Cortex of kidney (tissue), 1 donor: ENCODE measurements at places on chromosomes 11 and 22.

GRCh38 chr22:43901976-43902643 lies 10.3 kb upstream of the PNPLA5 start:
- DNase-seq, result no peak

GRCh38 chr11:60925868-60926267 lies 1.6 kb downstream of the TMEM132A start:
- DNase-seq, result no peak

- no peak for DNase-seq
Observed at GRCh38 chr11:118071416-118072030, 5.4 kb upstream of the TMPRSS4 start.

- DNase-seq, result no peak
Observed at GRCh38 chr11:119624102-119624615, 104.8 kb downstream of the NECTIN1 start.

- no peak for DNase-seq
Observed at GRCh38 chr11:5486421-5486820, 2.1 kb upstream of the OR52D1 start.

DNA sequence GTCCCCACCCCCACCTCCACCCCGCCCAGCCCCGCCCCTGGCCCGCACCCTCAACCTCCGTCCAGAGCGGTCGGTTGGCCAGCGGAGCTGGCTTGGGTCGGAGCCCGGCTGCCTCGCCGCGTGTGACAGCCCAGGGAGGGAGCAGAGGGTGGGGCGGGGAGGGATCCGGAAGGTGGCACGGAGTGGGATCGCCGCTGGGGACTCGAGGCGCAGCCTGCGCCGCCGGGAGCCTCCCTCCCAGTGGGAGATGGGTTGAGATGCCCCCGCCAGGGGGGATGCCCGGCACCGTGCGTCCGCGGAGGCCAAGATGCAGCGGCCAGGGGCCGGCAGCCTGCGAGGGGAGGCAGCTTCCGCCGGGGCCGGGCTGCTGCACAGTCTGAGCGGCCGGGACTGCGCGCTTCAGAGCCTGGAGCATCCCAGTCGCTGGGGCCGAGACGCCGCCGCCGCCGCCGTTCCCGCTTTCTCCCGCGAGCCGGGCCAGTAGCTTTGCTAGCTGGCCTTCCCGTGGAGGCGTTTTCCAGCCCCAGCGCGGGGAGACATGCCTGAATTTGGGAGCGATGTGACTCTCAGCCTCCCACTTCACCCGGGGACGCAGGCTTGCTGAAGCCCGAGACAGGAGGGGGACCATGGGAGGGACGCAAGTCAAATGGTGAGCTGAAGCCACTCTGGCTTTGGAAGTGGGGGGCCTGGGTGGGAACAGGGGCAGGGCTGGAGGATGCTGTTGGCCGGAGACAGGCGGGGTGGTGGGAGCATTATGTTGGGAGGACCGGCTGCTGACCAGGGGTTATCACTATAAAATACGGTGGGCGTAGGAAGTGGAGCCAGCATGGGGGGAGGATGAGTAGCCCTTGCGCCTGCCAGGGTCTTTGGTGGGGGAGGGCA lies 40.2 kb downstream of the DIXDC1 start:
- DNase-seq, result no peak

- DNase-seq, result no peak
Observed at GRCh38 chr11:2715716-2716350, 16.0 kb upstream of the KCNQ1OT1 start.

DNA sequence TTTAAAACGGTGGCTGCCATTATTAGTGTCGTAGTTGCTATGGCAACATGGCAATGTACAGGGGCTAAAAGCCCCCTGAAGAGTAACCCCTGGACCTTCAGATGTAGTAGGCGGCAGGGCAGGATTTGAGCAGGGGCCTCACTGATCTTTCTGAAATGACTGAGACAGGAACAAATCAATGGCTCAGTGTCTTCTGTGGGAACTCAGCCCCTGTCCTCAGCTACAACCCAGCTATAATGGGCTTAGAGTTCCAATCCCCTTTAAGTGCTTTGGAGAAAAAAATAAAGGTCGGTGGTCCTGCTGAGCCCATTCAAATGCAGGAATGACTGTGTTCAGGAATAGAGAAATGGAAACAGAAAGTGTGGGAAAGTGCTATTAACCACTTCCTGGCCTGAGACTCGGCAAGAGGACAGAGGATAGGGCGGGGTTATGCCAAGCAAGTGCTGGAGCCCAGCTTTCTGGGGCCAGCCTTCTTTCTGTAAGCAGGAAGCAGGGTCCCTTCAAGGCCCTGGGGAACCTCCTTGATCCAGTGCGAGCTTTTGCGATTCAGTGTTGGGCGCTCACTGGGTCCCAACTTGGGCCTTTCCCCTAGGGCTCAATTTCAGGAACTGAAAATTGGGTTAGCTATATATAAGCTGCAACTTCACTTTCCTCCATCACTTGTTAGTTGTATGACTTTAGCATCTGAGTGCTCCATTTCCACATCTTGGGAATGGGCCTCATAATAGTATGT lies 6.1 kb upstream of the CD82 start:
- DNase-seq, result no peak

GRCh38 chr22:24432059-24432853 lies 4.9 kb downstream of the ADORA2A start:
- DNase-seq, result no peak

DNA sequence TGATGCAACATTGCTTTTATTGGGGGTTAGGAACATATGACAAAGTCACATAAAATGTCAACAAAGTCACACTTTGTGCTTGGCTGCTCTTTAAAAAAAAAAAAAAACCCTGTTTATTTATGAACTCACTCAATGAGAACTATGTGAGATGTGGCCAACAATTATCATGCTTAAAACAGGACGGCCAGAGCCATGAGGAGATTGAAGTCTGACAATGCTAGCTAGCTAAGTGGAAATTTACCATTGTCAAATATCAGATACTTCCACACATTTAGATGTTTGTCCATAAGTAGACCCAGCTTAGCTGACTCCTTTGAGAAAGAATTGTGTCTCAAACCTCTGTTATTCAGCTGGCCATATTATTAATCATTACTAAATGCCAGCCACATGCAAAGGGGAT lies 26.9 kb downstream of the BLID start:
- no peak for DNase-seq

- DNase-seq, result no peak
Observed at GRCh38 chr11:63875506-63876065, 36.7 kb downstream of the MARK2 start.

DNA sequence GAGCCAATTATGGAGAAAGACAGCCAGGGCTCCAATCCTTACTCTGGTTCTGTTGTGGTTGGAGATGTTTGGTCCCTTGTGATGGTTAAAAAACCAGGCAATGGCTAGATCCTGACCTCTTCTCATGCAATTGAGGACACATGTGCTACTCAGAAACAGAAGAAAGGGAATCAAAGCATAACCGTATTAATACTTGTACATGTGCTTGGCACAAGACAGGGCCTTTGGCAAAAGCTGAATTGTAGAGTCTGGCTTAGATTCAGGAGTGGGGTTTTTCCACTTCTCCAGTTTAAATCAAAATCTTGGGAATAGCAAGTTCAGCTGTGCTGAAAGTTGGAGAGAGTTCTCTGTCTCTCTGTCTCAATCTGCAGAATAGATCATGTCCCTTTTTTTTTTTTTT lies 80.1 kb upstream of the E2F8 start:
- no peak for DNase-seq

DNA sequence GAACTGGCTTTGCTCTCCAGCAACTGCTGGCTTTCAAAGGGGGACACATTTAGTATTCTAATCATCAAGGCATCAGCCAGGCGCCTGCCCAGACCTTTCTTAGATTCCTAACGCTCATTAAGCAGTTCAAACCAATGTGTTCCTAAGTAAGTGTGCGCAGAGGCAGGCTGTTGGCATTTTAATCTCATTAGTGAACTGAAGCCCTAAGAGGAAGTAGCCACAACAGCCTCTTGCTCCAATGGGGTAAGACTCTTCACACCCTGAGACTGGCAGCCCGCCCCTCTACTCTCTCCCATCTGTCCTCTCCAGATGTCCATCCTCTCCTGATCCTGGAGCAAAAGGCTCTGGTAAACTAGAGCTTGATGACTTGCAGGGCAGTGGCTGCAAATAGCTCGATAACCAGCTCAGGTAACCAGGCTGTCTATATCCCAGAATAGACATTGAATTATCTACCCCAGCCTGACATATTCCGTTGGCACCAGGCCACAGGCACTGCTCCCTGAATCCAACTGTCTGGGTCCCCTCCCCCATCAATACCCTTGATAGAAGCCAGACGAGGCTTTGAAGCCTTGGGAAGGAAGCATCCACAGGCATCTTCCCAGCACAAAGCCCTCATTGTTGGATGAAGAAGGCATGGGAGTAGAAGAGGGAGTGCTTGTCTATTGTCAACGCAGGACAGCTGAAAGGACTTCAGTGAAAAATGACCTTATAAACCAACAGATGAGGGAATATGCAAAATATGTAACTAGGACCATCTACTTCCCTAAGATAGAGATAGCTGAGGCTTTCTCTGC lies 321.1 kb downstream of the TENM4 start:
- no peak for DNase-seq

DNA sequence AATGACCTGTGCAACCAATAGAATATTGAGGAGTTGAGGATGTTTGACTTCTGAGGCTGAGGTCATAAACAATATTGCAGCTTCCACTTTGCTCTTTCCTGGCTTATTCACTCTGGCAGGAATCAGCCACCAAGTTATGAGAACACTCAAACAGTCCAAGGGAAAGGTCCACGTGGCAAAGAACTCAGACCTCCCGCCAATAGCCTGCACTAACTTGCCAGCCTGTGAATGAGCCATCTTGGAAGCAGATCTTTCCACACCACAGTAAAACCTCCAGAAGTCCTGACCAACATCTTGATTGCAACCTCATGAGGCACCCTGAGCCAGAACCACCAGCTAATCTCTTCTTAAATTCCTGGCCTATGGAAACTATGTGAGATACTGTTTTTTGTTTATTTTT lies 22.7 kb upstream of the PICALM start:
- no peak for DNase-seq

GRCh38 chr11:88367310-88367709 lies 29.8 kb upstream of the CTSC start:
- DNase-seq, result no peak

GRCh38 chr11:69640260-69640994 lies 529 bp upstream of the CCND1 start:
- no peak for DNase-seq

DNA sequence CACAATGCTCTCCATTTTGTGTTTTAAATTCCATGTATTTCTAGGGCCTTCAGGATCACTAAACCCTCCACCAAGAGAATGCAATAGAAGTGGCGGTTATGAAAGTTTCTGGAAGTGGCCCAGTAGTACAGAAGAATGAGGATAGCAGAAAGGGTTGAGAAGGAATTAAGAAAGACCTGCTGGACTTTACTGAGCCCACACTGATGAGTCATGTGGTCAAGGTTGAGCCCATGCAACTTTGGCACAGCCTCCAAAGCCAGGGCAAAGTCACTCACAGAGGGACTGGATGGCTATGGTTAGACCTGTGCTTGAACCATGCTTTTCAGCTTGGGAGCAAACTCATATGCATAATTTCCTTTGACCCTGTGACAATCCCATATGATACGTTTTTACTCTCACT lies 102.9 kb upstream of the PLET1 start:
- DNase-seq, result no peak

DNA sequence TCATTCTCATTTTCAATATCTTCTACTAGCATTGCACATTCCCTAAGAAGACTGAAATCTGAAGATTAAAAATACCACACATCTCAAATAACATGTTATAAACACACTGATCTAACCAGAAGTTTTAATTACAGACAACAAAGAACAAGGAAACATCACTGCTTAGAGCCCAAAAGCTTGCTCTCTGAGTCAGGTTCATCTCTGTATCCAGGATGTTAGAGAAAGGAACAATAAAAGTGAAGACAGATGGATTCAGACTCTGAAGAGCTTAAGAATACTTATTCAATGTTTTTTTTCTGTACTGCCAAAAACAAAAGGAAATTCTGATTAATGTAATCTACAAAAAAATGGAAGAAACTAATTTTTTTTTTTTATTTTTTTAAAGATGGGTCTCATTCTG lies 16.5 kb downstream of the RDX start:
- DNase-seq, result no peak

DNA sequence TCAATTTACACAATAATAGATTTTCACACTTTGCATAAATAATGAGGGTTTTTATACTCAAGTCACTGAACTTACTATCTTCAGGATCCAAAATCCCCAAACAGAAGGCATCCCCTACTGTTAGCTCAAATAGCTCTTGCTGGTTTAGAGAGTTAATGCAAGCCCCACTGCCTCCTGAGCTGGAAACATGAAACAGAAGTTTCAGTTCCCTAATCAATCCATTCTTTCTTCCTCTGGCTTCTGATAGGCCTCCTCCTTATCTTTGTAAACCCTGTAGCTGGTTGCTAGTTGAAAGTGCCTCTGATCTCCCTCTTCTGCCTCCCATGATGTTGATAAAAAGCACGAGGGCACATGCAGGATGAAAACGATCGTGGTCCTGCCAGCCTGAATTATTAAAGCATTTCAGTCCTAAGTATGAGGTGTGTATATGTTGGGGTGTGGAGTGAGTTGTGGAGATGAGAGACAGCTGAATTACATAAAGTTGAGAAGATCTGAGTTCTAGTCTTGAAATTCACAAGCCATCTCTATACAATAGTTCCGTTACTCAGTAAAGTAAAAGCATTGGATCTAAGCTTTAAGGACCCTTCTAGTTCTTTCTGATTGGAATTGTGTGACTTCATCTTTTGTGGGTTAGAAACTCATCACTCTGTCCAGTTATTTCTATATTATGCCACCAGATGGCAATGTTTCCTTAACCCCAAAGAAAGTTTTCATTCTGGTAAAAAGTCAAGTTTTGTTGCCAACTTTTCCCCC lies 35.0 kb upstream of the EHF start:
- DNase-seq, result no peak

- no peak for DNase-seq
Observed at GRCh38 chr11:118658429-118659313, 20.8 kb downstream of the TREH start.

GRCh38 chr11:44726283-44727113 lies at the start of gene TSPAN18:
Gene TSPAN18 (plus strand): TSS chr11:44726962. CDS start chr11:44906417, 179,455 bp downstream.
- no peak for DNase-seq

DNA sequence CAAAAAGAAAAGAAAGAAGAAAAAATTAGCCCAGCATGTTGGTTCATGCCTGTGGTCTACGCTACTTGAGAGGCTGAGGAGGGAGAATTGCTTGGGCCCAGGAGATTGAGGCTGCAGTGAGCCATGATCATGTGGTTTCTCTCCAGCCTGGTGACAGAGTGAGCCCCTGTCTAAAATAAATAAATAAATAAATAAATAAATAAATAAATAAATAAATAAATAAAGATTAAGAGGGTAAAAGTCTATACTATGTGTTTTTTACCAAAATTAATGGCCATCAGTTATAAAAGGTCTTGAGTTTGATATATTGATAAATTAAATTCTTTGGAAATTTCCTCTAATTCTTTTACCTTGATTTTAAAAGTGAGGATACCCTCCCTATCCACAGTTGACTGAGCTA lies 25.2 kb upstream of the DEPDC7 start:
- DNase-seq, result no peak

GRCh38 chr11:28463826-28464225 lies 355.6 kb downstream of the METTL15 start:
- DNase-seq, result no peak

DNA sequence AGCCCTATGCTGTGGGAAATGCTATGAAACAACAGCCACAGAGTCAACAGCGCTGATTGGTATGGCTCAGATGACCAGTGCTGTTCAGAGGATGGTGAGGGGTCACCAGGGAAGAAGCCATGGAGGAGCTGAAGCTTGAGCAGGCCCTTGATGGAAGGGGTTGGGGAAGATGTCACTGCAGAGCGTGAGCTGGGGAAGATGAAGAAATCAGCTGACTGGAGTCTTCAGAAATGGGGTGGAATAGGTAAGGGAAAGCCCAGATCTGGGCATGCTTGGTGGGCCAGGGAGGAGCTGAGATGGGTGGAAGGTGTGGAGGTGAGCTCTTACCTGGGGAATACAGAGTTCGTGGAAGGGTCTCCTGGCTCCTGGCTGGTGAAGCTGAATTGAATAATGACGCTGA lies 105.4 kb upstream of the PLET1 start:
- no peak for DNase-seq
